ENCODE measurements at places on chromosomes 4 and X. TPM values are rescaled to one million over a fixed set of nuclear protein-coding genes. Genes with fewer than 3 reads are reported as not detected.
A peak's percentile ranks its signal among the peaks of the same experiment; 100 is the strongest.

DNA sequence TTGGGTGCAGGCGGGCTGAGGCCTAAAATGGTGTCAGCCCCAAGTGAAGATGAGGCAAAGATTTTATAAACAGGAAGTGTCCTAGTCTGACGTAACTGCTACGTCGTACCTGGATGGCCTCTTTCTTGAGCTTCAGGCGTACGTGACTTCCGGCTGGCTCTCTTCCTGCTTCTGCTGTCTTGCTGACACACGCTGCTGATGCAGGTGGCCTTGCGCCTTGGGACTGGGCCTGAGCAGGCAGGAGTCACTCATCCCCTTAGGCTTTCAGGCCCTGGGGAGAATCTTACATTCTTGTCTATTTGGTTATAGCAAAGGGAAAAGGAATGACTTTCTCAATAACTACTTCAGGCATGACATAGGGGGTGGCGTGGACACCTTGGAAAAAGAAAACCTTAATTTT is 20.1 kb upstream of the ABRAXAS1 start:
- no peak for DNase-seq

GRCh38 chr4:169061386-169061785 is 51.3 kb upstream of the CBR4 start:
- DNase-seq = no peak

The PDGFRA gene
- 14.1 TPM for total RNA-seq

The MAP7D2 gene
- total RNA-seq = 3.0 TPM

The KLB gene
- total RNA-seq = not detected

The CACNA1F gene
- 0.47 TPM for total RNA-seq

- no peak for DNase-seq
Observed at GRCh38 chr4:69748173-69748572, 12.2 kb downstream of the SULT1B1 start.

DNA sequence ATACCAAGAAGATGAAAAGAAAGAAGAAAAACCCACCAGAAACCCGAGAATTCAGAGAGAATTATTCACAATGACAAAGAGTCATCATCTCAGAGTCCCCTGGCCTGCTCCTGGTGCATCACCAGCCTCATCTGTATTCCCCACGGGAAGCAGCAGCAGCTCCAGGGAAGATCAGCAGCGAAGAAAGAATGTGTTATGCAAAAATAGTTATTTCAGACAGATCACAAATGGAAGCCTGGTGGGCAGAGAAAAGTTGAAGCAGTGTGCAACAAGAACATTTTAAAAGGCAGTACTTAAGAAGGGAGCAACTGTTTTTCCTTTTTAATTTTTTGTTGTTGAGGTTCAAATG is 189.2 kb downstream of the PPP3CA start:
- DNase-seq = peak; percentile 26

GRCh38 chr4:123699880-123700771 is 303.5 kb downstream of the SPRY1 start:
- DNase-seq = no peak

DNA sequence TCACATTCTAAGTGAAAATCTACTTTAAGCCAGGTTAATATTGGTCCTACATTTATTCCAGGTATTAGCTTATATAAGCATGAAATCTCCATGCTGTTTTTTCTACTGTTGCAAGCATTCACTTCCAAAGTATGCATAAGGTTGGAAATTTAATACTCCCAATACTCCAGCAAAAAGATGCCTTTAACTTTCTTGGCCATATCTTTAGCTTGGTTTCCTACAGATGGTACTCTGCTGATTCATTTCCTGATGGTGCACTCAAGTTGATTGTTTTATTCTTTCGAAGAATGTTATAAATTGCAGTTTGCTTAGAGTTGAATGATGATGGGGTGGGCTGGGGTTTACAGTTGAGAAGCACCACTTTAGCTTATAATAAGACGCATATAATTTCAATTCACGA is 330.2 kb downstream of the PTTG2 start:
- DNase-seq = no peak

DNA sequence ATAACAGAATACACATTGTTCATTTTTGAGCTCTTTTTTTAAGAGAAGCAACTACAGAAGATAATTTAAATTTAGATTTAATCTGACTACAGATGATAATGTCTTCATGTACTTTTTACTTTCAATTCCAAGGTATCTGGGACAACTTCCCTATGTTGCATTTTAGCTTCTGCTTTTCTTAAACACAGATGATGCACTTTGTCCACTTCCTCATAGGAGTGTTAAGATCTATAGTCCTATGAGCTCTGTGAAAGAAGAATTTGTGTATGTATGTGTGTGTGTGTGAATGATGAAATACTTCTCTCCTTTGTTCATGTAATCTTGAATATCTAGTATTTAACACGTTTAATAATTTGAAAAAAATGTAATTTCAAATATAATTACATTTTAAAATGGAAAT is 5.3 kb upstream of the FHIP1A start:
- DNase-seq = no peak

The DDIT4L gene
- not detected for total RNA-seq

DNA sequence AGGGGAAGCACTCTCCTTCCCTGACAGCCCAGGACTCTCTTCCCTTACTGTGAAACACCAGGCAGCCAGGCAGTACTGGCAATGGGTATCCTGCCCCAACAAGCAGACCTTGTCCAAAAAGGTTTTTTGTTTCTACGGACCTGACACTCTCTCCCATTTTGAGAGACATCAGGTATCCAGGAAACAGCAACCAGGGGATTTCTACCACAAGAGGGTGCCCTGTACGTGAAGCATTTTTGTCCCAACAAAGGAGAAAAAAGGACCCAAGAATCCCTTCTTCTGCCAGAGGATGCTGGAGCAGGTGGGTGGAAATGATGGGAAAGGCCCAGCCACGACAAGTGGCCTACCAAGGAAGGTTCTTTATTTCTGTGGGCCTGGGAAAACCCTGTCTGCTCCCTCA is 65.7 kb upstream of the FGF13 start:
- DNase-seq = no peak

GRCh38 chr4:116925900-116926457 is 159.4 kb downstream of the TRAM1L1 start:
- DNase-seq = peak; percentile 55

DNA sequence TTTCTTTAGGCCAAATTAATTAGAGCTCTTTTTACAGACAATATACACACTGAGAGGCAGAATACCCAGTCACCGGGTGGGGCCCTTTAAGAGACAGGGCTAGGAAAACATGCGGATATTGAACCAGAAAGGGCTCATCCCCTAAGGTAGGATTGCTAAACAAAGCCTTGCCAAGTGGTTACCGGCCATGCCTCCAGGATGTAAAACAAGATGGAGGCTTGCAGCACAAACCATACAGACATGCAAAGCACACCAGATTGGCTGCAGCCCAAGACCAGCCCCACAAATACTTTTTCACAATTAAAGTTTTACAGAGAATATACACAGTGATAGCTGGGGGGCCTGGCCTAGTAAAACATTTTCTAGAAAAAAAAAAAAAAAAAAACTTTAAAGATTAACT is 210.0 kb downstream of the KLHL4 start:
- DNase-seq = no peak

- DNase-seq = no peak
Observed at GRCh38 chr4:87054900-87055299, 120.1 kb downstream of the AFF1 start.

The ADRA2C gene
- total RNA-seq = 4.8 TPM

DNA sequence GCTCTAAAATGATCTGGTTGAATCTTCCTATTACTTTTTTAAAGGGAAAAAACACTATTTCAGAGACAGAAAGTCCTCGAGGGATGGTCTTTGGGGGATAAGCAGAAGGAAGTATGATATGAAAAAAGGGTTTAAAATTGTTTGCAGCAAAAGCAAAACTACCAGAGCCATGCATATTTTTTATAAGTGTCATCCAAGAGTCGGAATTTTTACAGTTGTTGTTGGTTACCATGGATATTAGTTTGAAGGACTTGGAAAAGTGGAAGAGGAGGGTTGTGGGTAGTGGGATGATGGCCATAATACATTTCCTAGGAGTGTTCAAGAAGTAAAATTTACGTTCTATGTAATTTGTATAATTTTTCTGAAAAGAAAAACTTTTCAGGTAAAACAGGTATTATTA is 134.4 kb downstream of the PCDH7 start:
- DNase-seq = no peak

GRCh38 chr4:151415978-151416377 is 7.0 kb downstream of the FHIP1A start:
- DNase-seq = no peak

GRCh38 chr4:18749391-18749790 is 727.8 kb upstream of the LCORL start:
- no peak for DNase-seq

DNA sequence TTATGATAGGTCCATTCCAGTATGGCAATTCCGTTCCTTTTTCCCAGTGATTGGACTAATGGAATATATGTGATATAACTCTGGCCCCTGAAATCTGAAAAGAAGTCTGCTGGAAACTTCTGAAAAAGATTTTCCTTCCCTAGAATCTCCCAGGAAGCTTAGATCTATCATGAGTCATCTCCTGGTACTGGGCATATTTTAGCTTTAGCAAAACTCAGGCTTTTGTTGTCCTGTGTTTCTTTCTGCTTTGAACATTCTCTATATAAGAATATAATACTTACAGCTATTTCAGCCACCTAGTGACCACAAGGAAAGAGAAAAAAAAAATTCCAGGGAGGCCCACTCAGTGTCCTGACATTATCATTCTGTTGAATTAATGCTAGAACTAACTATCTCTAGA is 597.2 kb upstream of the GRIA3 start:
- no peak for DNase-seq

The SYTL4 gene
- total RNA-seq = 0.25 TPM

DNA sequence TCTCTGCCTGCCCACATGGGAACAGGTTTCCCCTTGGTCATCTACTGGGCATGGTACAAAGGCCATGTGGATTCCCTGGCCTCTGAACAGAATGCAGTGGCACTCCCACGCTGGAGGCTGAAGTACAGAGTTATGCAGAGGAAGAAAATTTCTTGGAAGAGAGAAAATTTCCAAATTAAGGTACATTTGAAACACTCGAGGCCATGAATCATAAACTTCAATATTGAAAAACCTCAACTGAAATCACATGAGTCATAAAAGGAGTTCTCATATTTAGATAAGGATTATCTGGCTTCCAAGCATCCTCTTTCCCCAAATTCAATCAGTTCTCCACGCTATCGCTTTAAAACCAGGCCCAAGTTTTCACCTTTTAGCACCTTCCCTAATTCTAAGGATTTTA is 28.1 kb upstream of the TXK start:
- DNase-seq = no peak

DNA sequence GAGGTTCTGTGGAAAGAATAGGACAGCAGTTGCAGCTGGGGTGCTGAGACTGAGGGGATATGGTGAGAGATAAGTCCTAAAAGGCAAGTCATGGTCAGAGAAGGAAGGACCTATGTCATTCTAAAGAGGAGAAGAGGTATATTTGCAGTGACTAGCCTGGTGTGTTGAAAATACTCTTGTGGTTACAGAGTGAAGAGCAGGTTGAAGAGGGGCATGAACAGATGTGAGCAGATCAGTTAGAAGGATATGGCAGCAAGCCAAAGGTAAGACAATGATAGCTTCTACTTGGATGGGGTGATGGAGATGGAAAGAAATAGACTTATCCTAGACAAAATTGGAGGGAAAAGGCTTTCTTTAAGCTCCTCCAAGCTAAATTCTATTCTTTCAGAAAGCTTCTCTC is 469.8 kb upstream of the CPEB2 start:
- no peak for DNase-seq

- peak; percentile 27 for DNase-seq
Observed at GRCh38 chr4:25861951-25862410, 807 bp downstream of the SEL1L3 start.

- no peak for DNase-seq
Observed at GRCh38 chr4:96775501-96775900, 935.6 kb downstream of the PDHA2 start.

DNA sequence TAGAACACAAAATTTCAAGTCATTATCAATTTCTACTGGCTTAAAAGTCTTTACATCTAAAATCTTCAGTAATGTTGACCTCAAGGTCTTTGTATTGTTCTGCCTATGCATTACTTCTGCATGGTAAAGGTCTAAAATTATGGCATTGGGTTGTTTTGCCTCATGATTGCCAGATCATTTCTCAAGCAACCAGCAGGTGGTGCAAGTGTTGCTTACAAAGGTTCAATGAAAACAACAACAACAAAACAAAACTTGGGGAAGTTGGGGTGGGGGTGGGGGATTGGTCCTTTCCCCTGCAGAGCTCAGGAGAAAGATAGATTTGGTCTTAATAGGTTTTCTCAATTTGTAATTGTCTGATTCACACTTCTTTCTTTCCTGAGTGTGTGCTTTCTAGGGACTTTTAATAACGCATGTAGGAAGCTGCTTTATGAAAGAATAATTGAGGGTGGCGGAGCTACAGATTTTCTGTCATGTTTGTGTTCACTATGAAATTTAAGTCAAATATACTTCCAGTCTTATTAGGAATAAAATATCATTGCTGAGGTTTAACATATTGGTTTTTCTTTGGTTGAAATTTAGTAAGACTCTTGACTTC is 145.1 kb downstream of the COL4A5 start:
- DNase-seq = no peak

DNA sequence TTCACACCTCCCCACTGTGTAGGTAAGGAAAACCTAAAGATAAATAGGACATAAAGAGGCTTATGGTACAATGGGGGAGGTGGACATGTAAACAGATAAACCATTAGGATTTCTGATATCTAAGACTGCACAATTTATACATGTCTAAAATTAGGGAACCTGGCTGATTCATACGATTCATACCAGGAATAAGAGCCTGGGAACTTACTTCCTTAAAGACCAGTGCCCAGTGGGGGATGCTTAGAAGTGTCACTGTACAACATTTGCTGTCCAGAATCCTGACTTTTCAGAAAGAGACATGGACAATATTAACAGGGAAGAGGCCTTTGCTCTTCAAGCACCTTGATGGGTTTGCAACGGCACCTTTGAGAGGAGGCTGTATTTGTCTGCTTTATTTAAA is 116.8 kb upstream of the KIT start:
- DNase-seq = no peak

The BCOR gene
- 59.0 TPM for total RNA-seq

DNA sequence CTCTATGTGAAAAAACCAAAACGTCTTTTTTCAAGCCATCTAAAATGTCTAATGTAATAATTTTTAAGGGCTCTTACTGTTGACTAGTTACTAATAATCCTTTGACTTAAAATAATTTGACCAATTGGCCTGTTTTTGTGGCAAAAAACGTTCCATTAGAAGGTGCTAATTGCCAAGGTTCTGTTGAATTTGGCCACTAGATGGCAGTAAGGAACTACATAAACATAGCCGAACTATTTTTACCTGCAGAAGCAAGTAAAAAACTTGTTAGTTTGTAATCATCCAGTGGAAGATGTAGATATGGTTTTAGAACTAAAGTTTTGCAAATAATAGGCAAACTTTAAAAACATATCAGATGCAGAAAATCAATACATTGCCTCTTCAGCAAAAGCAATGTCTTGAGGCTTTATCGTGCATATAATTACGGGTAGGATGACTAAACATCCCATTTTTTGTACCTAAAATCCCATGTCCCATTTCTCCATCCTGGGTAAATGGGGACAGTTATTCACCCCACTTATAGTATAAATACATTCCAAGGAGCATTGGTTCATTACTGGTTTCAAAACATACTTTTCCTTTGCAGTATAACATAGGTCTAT is 57.6 kb downstream of the PROM1 start:
- no peak for DNase-seq

- DNase-seq = no peak
Observed at GRCh38 chrX:23509256-23509655, 158.0 kb upstream of the PRDX4 start.
